Epithelial cell of proximal tubule (primary cell): ENCODE measurements at places on chromosomes 3 and 15. TPM values are rescaled to one million over a fixed set of nuclear protein-coding genes. Genes with fewer than 3 reads are reported as not detected.

ARPP21 gene
- not detected in 2 replicates for total RNA-seq

GRCh38 chr3:992871-993270 lies 100.0 kb upstream of the CNTN6 start:
- DNase-seq = no peak

- DNase-seq = no peak
These were observed 7.7 kb downstream of the RYK start for GRCh38 chr3:134242649-134243617.

DNA sequence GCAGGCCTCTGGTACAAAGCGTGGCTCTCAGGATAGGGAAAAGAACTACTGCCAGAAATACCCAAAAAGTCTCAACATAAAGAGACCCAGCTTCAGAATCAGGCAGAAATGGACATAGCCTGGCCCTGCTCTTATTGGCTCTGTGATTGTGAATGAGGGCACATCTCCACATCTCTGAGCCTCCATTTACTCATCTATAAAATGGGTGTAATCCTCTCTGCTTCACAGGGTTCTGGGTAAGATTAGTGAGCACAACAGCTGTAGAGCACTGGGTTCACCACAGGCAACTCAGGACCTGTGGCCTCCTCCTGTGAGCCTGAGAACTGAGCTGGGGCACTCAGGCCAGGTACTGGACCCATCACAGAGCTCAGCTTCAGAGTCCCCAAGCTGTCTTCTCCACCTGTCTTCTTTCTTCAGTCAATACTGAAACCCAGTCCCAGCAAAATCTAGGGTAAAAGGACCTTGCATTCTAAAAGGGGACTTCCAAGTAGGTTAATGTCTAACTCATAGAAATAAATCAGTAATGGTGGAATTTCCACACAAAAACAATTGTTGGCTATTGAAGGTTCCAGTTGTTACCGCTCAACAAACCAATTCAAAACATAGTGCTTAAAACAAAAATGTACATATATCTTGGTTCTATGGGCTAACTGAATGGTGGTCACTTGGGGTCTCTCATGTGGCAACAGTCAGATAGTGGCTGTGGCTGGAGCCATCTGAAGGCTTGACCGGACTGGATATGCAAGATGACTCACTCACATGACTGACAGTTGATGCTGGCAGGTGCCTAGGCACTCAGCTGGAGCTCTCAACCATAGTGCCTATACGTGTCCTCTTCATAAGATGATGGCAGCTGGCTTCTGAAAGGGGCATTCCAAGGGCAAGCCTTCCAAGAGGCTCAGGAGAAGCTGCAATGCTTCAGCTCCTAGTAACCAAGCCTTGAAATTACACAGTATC lies 47.3 kb downstream of the TRIM42 start:
- DNase-seq = peak; percentile 71

DNA sequence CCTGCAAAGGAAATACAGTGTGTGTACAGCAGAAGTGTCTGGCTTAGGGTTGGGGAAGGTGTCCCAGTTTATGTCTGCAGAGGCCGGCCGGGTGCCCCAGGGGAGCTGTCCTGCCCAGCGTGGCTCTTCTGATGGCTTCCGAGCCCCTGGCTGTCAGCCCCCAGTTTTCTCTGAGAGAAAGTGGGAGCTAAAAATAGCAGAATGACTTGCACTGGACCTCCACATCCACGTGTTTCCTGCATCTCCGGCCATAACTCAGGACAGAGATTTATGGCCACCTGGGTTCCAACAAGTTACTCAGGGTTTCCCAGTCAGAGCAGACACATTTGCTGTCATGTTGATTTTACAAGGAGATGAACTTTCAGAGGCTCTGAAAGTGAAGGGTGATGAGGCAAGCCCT lies 192.0 kb downstream of the ATP10A start:
- DNase-seq = no peak

GRCh38 chr3:156939315-156939714 lies 113.2 kb downstream of the LEKR1 start:
- DNase-seq = no peak

DNA sequence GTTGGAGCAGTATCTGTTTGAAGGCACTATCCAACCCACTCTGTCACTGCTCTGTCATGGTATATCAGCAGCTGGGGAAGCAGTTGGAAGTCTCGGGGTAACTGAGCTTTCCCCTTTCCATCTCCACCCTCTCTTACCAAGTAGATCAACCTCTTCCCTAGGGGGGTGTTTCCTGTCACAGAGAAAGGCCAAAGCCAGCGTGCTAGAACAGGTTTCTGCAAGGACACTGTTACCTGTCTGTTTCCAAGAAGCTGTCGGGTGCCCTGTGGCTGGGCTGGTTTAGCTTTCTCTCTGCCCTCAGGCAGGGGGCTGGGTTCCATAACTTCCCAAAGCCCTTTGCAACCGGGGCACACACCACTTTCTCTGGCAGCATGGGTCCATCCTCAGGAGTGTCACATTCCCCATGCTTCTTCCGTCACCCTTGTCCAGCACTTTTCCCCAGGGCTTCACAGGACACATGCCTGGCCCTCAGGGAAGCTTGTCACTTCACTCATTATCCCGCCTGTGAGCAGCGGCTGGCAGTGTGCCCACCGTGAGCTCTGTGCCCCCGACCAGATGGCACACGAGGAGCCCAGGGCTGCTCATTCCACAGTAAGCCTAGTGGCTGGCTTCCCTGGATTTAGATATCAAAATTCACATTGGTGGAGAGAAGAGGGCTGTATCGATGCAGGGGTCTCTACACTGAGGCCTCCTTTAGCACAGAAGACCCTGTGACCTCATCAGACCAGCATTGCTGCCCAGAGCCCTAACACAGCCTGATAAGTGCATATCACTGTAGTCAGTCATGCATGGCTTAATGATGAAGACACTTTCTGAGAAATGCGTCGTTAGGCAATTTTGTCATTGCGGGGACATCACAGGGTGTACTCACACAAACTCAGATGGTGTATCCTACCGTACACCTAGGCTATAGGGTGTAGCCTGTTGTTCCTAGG lies 205.8 kb downstream of the SLCO3A1 start:
- no peak for DNase-seq

DNA sequence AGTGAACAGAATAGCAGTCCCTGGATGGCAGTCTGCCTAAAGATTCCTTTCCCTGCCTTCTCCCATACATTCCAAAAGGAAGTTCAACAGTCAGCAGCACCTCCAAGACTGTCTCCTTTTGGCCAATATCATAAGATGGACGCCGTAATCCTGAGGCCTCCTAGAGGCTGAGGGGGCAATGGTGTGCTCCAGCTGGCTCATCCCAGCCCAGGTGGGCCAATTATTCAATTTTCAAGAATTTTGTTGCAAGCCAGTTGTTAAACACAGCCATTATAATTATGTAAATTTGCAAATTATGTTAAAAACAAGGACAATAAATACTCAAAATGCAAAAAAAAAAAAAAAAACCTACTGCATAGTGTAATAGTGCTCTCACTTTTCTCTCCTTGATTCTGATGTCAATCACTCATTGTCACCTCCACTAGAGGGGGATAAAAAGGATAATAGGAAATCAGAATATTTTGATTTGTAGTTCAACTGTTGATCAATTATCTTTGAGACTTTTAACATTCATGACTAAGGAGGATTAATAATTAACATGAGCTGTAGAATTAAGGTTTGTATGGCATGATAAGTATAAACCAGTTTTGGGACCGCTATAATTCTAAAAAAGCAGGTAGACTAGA lies 40.1 kb downstream of the PPARG start:
- DNase-seq = no peak

GRCh38 chr3:105864212-105864611 lies 4.6 kb downstream of the CBLB start:
- DNase-seq = no peak

GRCh38 chr15:89948796-89949195 lies 36.0 kb upstream of the ARPIN start:
- DNase-seq = no peak

GRCh38 chr3:105427332-105427731 lies 60.6 kb downstream of the ALCAM start:
- no peak for DNase-seq

DNA sequence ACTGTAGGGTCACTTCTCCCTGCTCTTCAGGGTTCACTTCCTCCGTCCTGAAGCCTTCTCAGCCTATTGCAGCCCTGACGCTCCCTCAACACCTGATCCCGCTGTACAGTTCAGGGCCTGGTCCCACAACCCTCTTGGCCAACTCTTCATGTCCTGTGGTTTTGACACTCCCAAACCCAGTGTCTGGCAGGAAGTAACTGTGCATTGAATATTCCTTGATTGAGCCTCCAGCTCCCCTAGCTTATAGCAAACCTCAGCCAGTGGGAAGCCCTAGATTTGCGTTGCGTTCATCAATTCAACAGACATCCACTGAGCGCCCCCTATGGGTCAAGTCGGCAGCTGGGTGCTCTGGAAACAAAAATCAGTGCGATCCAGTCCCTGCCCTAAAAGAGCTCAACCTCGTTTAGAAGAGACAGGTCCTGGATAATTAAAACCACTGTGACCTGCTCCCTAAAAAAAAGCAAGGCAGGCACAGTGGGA lies 13.5 kb downstream of the UBAP1L start:
- DNase-seq = no peak

GRCh38 chr3:58792921-58793451 lies 126.4 kb upstream of the FAM3D start:
- DNase-seq = no peak

- no peak for DNase-seq
These were observed 52.7 kb downstream of the RAD54L2 start for GRCh38 chr3:51591231-51591630.

LDHAL6B gene
- total RNA-seq = not detected in 2 replicates

- peak; percentile 33 for DNase-seq
These were observed 88.9 kb downstream of the PTPRG start for GRCh38 chr3:61650276-61650675.

SLC28A1 gene
- total RNA-seq = not detected in 2 replicates

DNA sequence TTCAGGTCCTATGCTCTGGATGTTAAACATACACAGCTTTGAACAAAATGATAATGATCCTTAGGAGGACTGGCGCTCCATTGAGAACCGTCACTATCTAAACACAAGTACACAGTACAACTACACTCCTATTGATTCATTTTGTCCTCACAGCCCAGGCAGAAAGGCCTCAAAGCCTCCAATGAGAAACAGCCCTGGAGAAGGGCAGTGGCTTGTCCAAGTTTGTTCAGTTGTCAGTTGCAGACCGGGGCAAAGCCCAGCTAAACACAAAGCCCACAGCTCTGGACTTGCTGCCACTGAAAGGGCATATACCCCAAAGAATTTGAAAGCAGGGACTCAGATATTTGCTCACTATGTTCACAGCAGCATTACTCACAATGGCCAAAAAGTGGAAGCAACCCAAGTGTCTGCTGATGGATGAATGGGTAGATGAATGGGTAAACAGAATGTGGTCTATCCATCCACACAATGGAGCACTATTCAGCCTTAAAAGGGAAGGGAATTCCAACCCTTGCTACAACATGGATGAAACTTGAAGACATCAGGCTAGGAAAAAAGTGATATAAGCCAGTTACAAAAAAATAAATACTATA lies 34.7 kb downstream of the NUP210 start:
- no peak for DNase-seq

LYSMD2 gene
- total RNA-seq = 1.7 and 8.0 TPM in 2 replicates

APEH gene
- total RNA-seq = 126 and 199 TPM in 2 replicates

GRCh38 chr15:100572362-100572983 lies 29.5 kb downstream of the LINS1 start:
- DNase-seq = no peak
